ENCODE measurements at places on chromosomes 16 and 17.

DNA sequence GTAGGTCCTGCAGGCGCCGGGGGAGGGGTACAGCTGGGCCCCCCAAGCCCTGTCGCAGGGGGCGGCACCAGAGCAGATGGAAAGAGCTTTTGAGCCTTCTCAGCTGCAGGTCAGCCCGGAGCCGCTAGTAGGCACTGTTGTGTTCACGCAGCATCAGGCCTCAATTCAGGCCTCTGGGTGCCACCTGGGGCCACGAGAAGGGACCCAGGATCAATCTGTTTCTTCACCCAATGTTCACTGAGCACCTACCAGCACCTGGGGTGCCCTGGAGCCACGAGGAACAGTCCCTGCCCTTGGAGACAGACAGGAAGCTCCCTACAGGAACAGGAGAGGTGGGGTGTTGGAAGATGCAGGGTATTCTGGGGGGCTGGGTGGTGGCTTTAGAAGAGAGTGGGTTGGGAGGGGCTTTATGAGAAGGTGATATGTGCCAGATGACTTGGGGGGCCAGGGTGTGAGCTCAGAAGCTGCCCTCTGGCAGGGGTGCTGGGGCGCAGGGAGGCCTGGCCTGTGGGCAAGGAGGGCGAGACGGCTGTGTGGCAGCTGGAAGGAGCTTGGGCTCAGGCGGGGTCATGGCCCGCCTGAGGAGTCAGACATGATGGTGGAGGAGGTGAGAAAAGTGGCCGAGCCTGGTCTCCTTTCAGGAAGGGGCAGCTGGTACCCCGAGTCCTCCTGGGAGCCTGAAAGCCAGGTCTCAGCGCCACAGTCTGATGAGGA lies 121.9 kb upstream of the GSE1 start:
- DNase-seq, result no peak

- DNase-seq, result no peak
Measured at GRCh38 chr16:89031715-89032659, 55.0 kb upstream of the CBFA2T3 start.

- DNase-seq, result no peak
Measured at GRCh38 chr16:22381392-22381791, 7.0 kb upstream of the CDR2 start.

- DNase-seq, result no peak
Measured at GRCh38 chr16:88633684-88634140, 4.7 kb upstream of the IL17C start.

DNA sequence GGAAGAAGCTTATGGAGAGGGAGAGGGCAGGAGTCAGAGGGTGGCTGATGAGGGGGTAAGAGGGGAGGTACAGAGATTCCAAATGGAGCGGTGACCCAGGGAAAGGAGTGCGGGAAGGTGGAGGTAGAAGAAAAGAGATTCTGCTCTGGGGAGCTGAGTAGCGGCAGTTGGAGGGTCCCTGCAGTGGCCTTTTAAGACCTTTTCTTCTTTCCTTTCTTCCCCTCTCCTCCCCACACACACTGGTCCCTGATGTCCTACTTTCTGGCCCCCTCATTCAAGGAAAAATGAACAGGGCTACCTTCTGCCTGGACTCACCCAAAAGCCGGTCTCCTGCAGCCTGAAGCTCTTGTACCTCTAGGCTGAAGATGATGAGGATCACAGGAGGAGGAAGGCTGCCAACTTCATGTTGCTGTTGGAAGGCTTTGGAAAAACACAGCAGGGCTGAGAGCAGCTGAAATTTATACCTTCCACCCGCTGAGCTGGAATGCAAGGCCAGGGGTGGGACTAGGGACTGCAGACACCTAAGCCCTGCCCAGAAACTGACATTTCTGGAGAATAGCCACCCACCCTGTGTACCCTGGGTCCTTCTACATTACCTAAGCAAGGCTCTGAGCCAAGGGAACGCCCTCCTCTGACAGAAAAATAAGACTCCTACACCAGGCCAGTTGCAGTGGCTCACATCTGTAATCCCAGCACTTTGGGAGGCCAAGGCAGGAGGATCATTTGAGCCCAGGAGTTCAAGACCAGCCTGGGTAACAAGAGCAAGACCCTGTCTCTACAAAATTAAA lies 9.4 kb upstream of the HEATR6 start:
- no peak for DNase-seq

- no peak for DNase-seq
Measured at GRCh38 chr16:54405478-54405877, 118.9 kb upstream of the IRX3 start.

DNA sequence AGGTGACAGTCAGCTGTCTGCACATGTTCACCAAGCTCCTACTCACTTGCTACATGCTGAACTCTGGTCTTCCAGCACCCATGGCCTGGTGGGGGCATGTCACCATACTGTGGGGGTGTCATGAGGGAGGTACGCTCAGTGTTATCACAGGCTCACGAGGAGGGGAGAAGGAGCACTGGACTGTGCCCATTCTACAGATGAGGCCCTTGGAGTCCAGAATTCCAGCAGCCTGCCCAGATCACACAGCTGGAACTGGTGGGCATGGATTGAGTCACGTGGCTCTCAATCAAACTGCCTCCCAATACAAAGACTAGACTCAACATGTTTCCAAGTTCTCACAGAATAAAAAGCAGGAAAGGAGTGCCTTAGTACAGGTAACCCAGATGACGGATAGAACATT lies 10.7 kb downstream of the AXIN2 start:
- no peak for DNase-seq

- peak; percentile 59 for DNase-seq
Measured at GRCh38 chr17:28347261-28347891, 10.0 kb downstream of the POLDIP2 start.

DNA sequence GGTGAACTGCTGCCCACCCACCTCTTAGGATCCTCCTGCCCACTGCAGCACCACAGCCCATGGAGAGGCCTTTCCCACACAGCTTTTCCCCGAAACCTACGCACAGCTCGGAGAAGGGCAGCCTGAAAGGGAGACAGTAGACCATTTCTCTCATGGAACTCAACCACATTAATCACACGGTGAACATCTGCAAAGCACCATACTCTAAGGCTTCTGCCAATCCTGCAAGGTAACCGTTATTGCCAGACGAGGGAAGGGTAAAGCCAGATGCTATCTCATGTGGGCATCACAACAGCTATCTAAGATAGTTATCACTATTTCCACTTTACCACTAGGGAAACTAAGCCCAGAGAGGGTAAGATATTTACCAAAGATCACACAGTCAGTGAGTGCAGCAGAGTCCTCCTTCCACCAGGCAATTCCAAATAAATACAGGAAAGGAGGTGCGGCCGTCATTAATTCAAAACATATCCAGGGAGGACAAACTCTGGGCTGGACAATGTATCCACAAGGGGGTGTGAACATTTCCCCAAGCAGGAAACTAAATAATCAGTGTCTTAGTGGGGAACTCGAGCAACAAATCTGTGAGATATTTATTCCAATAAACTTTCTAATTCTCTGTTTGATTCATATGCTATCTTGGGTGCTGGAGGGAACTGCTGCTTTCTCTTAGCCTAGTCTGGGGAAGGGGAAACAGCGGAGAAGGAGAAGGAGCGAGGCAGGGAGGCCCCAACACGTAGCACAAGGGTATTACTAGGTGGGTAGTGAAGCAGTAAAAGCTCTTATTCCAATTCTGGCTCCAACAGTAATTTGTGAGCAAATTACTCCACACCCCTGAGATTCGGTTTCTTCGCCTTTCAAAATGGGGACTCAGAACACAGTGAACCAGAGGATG lies 723 bp downstream of the TMEM186 start:
- DNase-seq, result no peak

DNA sequence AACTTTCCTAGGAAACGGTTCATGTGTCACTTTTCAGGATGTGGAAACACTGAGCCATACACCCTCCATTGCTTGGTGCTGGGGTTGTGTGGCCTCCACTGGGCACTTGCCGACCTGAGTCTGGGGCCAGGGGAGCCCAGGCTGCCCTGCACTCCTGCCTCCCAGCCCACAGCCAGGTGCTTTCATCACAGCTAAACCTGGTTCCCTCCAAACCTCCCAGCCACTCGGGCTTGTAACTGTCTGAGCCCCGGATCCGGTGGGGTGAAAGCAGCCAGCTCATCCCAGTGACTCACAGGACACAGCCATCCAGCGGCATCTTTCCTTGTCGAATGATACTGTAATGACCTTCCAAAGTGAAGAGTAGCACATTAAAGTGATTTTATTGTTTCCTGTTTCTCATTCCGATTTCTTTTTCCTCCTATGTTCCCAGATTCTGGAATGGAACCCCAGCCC lies 19.8 kb downstream of the CARHSP1 start:
- DNase-seq, result no peak

DNA sequence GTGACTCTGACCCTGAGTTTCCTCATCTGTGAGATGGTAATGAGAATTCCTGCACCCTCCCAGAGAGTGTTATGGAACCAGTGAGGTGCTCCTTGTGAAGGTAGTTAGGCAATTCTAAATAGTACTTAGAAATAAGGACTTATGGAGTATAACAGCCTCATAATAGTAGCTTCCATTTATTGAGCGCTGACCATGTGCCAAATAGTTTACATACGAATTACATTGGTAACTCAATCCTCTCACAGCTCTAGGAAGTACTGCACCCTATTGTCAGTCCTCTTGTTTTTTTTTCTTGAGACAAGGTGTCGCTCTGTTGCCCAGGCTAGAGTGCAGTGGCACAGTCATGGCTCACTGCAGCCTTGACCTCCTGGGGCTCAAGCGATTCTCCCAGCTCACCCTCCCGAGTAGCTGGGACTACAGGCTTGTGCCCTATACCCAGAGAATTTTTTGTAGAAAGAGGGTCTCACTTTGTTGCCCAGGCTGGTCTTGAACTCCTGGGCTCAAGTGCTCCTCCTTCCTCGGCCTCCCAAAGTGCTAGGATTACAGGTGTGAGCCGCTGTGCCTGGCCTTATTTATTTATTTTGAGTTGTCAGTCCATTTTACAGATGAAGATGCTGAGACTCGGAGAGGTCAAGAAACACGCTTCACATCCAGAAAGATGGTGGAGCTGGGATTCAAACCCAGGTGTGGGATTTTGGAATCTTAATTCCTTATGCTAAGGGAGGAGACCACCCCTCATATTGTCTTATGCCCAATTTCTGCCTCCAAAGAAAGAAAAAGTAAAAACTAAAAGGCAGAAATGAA lies 2.9 kb downstream of the TNS4 start:
- DNase-seq, result no peak

DNA sequence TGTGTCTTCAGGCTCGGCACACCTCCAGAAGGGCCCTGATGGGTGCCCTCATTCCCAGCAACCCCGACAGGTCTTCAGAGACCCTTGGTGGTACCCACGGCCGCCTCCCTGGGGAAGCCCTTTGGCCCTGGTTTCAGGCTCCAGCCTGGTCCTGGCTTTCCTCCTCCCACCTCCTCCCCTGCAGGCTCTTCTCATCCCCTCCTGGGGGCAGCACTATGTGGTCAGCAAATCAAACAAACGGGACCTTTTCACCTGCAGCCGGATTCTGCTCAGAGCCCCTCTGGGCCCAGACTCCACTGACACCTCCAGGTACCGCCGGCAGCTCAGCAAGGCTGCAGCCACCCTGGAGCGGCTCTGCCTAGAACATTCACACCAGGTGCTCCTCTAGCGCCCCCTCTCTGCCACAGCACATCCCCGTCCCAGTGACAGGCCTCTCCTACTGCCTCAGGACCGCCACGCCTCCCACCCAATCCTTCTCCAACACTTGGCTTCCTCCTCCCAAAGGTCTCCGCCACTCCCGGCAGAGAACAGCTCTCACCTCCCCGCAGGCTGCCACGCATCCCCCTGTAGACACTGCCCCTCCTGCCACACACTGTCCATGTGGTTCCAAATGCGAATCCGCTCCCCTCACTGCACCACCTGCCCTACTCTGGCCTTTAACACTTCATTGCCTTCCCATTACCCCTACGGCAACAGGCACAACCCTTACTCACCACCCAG lies 12.0 kb downstream of the CORO7 start:
- DNase-seq, result no peak

DNA sequence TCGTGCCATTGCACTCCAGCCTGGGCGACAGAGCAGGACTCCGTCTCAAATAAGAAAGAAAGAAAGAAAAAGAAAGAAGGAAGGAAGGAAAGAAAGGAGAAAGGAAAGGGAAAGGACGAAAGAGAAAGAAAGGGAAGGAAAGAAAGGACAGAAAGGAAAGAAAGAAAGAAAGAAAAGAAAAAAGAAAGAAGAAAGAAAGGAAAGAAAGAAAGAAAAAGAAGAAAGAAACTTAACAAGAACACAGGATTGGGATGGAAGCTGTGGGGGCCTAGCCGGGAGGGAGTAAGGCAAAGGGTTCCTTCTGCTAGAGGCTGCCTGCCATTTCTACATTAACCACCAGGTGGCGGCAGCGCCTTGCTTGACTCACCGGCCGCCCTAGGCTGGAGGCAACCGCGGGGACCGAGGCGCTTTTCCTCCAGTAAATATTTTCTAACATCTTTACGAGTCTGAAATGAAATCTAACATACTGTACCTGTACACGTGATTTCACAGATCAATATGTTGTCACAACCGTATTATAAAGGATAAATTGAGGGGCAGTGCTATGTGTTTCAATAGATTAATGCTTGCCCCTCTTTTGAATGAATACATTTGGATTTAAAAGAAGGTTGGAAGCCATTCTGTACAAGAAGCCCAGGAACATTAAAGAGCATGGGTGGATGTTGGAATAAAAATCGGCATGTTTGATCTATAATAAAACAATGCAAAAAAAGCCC lies 6.1 kb downstream of the GJD3 start:
- DNase-seq, result no peak

- DNase-seq, result peak; percentile 72
Measured at GRCh38 chr16:370443-370842, at the start of gene MRPL28. Gene MRPL28, minus strand, starts transcription at chr16:370538. Its CDS starts 320 bp downstream, at chr16:370218.

GRCh38 chr17:44110823-44111633 lies 12.4 kb downstream of the HDAC5 start:
- DNase-seq, result peak; percentile 68

DNA sequence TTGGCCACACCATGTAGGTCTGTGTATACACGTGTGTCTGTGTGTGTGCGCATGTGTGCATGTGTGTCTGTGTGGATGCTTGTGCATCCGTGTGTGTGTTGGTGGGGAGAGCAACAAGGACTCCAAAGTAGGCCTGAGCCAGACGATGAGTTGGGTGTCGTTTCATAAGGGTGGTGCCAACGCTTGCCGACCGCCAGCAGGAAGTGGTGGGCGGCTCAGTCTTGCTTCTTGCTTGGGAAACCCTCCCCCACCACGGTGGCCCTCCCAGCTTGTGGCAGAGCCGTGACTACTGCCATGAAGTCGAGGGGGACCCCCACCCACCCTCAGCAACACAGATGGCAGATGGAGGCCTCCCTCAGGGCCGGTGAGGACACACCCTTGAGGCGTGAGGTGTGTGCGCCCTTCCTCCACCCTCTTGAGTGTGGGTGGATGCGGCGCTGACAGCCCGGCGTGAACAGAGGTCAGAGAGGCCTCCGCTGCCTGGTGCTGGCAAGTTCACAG lies 17.5 kb downstream of the SBK1 start:
- DNase-seq, result no peak

- peak; percentile 42 for DNase-seq
Measured at GRCh38 chr17:17877529-17878358, 41.0 kb upstream of the SREBF1 start.

- no peak for DNase-seq
Measured at GRCh38 chr17:73782641-73783381, 138.6 kb upstream of the SDK2 start.

DNA sequence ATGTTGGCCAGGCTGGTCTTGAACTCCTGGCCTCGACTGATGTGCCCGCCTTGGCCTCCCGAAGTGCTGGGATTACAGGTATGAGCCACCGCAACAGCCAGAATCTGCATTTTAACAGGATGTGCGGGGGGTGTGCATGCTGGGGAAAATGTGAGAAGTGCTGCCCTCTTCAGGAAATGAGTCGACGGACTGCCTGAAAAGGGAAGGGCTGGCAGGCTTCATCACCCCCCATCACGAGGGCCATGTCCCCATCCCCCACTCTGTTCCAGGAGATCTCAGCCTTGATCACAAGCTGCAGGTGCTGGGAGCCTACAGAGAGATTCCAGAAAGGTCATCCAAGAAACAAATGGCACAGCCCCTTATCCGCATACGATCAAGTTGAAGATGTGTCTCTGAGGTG lies 195.3 kb upstream of the RPL38 start:
- DNase-seq, result no peak

All from HFF-Myc (cell line).